ENCODE measurements at places on chromosomes 12 and 14.

GRCh38 chr12:96981911-96982310 is 74.9 kb downstream of the NEDD1 start:
- no peak for DNase-seq

GRCh38 chr12:9719790-9720189 is 13.1 kb downstream of the CLECL1 start:
- DNase-seq: no peak

DNA sequence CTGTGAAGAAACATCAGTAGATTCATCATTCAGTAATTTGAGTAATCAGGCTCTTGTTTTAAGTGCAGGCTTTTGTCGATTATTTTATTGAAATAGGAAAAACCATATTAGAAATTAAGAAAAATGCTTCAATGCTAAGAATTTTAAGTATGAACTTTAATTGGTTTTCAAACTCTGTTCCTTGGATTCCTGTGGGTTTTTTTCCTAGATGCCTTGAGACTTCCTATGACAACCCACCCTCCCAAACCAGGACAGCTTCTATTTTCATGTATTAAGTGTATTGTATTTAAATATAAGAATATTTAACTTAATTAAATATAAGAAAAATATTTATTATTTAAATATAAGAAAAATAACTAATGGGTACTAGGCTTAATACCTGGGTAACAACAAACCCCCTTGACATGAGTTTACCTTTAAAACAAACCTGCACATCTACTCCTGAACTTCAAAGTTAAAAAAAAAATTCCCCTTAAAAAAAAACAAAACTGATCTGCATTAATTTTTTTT is 3.0 kb downstream of the ARHGAP5 start:
- DNase-seq: peak; percentile 45

DNA sequence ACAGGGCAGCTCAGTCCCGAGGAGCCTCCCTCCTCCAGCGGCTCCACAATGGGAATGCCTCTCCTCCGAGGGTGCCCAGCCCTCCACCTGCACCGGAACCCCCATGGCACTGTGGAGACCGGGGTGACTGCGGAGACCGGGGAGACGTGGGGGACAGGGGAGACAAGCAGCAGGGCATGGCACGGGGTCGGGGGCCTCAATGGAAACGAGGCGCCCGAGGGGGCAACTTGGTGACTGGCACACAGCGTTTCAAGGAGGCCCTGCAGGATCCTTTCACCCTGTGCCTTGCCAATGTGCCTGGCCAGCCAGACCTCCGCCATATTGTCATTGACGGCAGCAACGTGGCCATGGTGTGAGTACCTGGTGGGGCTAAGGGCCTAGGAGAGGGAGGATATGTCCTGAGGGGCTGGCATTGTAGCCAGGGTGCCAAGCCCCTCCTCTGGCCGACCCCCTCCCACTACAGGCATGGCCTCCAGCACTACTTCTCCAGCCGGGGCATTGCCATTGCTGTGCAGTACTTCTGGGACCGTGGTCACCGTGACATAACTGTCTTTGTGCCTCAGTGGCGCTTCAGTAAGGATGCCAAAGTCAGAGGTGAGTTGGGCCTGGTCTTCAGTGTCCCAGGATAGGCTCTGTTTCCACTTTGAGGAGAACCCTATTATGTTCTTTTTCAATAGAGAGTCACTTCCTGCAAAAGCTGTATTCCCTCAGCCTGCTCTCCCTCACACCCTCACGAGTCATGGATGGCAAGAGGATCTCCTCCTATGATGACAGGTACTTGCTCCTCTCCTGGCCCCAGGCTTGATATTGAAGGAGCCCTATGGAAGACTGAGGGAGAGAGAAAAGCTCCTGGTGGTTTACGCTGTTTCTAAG is 2.7 kb downstream of the KHNYN start:
- DNase-seq: no peak

- no peak for DNase-seq
These were observed 109.5 kb downstream of the NTS start for GRCh38 chr12:85983601-85984000.

- peak; percentile 81 for DNase-seq
These were observed 57.6 kb downstream of the POLR3B start for GRCh38 chr12:106415134-106415533.

DNA sequence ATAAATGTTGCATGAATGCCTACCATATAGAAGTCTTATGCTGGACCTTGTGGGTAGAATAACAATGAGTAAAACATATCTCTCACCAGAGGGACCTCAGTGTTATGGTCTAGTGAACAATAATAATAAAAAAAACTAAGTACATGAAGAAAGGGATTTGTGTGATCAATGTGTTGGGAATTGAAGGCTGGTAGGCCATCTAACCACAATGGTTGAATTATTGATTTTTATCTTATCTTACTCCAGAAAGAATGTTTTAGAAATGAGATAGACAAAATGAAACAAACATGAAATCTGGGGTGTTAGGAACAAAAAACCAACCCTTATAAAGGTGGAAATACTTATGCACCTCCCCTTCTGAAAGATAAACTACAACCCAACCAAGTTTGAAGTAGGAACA is 243.9 kb upstream of the LRIG3 start:
- DNase-seq: peak; percentile 10

GRCh38 chr12:40405419-40405818 is 180.6 kb downstream of the LRRK2 start:
- DNase-seq: no peak

DNA sequence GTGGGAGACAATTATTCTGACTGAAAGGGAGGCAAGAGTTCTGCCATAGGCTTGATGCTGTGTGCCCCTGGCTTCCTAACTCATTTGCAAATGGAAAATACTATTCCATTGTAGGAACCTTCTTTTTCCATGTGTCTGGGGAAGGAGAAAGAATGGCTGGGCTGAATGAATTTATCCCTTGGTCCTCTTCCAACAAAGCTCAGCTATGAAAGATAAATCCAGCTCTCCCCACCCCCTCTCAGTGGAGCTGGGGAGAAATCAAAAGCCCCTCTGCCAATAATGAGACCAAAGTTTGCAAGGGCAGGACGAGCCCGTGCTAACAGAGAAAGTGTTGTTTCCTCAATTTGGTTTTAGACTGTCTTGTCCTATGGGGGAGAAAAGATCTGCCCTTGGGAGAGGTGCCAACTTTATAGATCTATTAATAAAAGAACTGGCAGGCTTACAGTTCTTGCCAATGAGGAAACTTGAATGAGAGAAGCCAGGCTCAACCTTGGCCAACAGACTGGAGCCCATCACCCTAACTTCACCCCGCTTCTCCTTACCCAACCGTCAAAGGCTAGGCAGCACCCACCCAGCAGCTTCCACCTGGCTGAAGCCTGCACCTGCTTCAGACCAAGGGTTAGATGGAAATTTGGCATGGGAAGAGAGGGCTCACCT is 8.9 kb upstream of the TCL1B start:
- DNase-seq: no peak

GRCh38 chr12:59179231-59179630 is 258.9 kb upstream of the LRIG3 start:
- DNase-seq: no peak

DNA sequence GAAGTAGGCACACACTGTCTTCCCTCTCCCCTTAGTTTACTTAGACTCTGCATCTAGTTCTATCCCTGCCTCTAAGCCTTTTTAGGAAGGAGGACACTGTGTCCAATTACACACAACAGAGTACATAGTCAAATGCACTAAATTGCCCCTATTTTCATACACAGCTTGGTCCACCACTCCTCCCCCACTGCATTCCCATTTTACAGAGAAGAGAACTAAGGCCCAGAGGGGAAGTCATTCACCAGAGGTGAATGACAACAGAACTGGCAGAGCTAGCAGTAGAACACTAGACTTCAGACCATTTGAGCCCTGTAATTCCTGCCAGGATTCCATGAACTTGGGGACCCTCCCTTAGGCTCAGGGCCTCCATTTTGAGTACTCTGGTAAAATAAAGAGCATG is 1.1 kb upstream of the JPH4 start:
- no peak for DNase-seq

GRCh38 chr12:87127272-87127671 is 871.1 kb upstream of the MGAT4C start:
- DNase-seq: peak; percentile 81

- DNase-seq: no peak
These were observed 573 bp downstream of the CKB start for GRCh38 chr14:103521951-103522563.

- no peak for DNase-seq
These were observed 34.7 kb downstream of the C12orf75 start for GRCh38 chr12:105365231-105365630.

GRCh38 chr14:73223049-73223448 is 14.3 kb upstream of the PAPLN start:
- DNase-seq: peak; percentile 33

- peak; percentile 13 for DNase-seq
These were observed 14.8 kb upstream of the APOF start for GRCh38 chr12:56377310-56377988.

GRCh38 chr12:32489070-32489469 is 89.7 kb downstream of the FGD4 start:
- DNase-seq: no peak

GRCh38 chr14:81682701-81683100 is 149.0 kb upstream of the SEL1L start:
- DNase-seq: no peak

- peak; percentile 90 for DNase-seq
These were observed 3.2 kb upstream of the AMIGO2 start for GRCh38 chr12:47082796-47083621.

All from fibroblast of skin of abdomen (primary cell).